RWPE2 (cell line): ENCODE measurements at places on chromosomes 2 and 18.
A peak's percentile ranks its signal among the peaks of the same experiment; 100 is the strongest.

GRCh38 chr2:172674968-172675303 is 60.7 kb upstream of the RAPGEF4 start:
- DNase-seq = no peak

DNA sequence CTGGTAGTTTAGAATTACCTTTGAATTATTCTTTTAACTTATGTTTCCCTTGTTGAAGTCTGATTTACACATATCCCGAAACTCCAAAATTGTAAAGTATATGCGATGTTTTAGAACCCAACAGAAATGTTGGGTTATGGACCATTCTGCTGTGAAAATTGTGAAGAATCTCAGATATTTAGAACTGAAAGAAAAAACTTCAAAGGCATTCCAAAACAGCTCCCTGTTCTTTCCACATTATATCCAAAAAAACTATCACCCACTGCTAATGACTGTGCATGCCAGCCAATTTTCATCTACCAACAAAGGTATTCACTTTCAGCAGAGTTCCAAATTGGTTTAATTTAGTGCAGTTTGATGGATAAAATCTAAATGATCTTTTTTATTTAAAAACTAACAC is 21.5 kb upstream of the PDE1A start:
- DNase-seq = no peak

DNA sequence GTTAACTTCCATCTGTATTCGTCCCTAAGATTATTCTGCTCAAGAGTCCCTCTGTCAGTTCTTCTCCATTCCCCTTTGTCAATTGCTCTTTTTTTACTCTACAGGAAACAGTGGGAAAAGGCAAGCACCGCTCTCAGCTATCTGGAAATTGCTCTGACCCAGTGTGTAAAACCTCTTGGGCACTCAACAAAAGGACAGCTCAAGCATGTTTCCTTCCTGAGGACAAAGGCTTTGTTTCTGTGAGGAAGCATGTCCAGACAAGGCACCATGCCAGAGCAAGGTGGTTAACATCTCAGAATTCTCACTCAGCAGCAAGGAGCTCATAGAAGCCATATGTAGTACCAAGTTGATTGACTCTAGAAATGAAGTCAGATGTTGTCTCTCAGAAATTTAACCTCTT is 735.6 kb downstream of the TSN start:
- DNase-seq = no peak

- DNase-seq = no peak
Measured at GRCh38 chr2:61161888-61162287, at the start of gene C2orf74. TSS of gene C2orf74 (plus strand) at chr2:61162188. CDS start at chr2:61162515, 327 bp downstream.

DNA sequence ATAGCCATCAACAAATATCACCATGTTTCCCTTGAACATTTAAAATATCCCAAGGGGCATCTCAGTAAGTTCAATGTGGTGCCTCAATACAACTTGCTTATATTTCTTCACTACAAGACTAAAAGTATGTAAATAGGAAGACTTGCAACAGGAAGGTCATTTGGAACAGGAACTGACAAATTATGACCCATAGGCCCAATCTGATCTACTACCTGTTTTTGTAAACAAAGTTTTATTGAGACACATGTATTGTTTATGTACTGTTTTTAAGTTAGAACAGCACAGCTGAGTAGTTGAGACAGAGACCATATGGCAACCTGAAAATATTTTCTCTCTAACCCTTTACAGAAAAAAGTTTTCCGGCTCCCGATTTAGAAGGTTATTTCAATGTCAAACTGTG is 154.8 kb upstream of the TFPI start:
- no peak for DNase-seq

DNA sequence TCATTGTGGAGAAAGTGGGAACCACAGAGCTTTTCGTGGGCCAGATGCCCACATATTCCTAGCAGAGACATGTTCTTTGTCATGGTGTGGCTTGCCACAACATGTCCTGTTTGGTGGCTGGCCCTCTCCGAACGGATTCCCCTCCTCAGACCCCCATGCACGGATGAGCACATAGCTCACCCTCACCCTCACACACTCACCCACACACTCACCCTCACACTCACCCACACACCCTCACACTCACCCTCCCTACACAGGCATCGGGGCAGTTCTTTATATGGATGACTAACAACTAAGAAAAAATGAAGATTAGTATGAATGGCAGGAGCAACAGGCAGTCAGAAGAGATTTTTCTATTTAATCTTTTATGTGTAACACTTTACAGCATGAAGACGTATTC is 149.9 kb downstream of the ZNF236 start:
- no peak for DNase-seq

DNA sequence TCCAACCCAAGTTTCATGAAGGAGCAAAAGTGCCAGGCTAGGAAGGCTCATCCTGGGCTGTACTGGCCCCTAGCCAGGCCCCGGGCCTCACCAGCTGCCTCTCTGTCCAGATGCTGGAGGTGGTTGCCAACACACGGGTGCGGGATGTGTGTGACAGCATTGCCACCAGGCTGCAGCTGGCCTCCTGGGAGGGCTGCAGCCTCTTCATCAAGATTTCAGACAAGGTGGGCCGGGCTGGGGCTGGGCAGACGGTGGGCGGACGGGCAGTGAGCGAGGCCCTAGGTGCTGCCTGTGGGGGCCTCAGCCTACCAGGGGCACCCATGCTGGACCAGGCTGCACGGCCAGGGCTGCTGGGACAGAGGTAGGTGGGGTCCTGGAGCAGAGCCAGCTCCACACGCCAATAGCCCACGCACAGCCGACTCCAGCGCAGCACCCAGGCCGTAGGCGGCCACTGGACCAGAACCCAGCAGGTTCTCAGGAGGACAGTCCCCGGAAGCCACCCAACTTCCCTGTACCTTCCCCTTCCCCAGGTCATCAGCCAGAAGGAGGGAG is 11.8 kb upstream of the GPR17 start:
- no peak for DNase-seq

- DNase-seq = no peak
Measured at GRCh38 chr2:184735611-184736010, 137.3 kb downstream of the ZNF804A start.

- DNase-seq = peak; percentile 67
Measured at GRCh38 chr2:9809064-9809356, 34.3 kb upstream of the TAF1B start.

- DNase-seq = no peak
Measured at GRCh38 chr2:183172220-183172887, 48.1 kb downstream of the NUP35 start.

- DNase-seq = no peak
Measured at GRCh38 chr2:41510108-41510507, 537.7 kb upstream of the PKDCC start.

DNA sequence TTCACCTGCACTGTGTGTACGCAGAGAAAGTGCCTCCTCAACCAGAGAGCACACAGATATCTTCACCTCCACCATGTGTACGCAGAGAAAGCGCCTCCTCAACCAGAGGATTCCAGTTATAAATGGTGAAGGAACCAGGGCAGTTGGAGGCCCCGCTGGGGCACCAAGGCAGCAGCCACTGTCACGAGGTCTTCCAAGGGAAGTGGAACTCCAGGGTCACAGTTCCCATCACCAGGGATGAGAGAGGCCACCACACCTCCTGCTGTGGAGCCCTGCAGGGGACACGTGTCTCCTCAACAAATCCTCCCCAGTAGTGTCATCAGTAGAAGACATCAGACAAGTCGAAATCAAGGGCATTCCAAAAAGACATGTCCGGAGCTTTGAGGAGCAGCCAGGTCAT is 28.2 kb upstream of the NFATC1 start:
- no peak for DNase-seq

- DNase-seq = no peak
Measured at GRCh38 chr2:109403841-109404201, 209.9 kb downstream of the SEPTIN10 start.

DNA sequence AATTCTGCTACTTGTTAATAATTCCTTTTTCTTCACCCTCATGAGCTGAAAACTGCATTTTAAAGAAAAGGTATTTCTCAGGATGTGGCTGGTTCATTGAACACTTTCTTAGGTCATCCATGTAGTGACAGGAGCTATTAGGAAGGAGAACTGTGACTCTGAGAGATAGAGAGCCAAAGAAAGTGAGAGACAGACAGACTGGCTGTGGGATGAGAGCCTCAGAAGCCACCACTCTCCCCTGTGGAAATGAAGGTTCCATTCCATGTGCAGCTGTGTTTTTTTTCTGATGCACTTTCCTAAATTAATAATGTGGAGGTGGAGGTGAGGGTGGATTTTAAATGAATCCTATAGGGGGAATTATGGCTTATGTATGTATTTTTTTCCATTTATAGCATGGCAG is 113.3 kb downstream of the FAM210A start:
- DNase-seq = no peak

GRCh38 chr18:74534150-74534969 is at the start of gene CNDP1:
TSS of gene CNDP1 (plus strand) at chr18:74534500. CDS start at chr18:74534668, 168 bp downstream.
- DNase-seq = no peak

- DNase-seq = no peak
Measured at GRCh38 chr2:170651624-170652325, 63.4 kb upstream of the SP5 start.

GRCh38 chr2:28400921-28401320 is 8.3 kb downstream of the FOSL2 start:
- DNase-seq = no peak

GRCh38 chr2:193517615-193518014 is 1322.9 kb upstream of the TMEFF2 start:
- no peak for DNase-seq
